ENCODE measurements at places on chromosomes 1 and 21.

DNA sequence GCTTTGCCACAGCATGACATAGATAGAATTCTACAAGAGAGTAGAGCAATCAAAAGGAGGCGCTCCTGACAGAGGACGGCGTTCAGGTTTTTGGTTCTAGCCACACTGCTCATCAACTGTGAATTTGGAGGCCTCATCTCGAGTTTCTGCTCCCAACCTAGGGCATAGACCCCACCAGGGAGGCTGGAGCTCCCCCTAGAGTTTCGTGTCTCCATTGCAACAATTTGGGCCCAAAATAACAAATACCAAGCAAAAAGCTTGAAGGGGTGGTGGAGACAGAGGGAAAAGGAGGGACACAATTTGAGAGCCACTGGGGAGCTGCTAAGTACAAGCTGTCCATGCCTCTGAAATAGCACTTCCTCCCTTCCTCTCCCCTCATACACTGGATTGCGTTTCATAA, 297.0 kb downstream of the GPATCH2 start:
- no peak for DNase-seq

- DNase-seq = peak; percentile 89
Observed at GRCh38 chr1:211951856-211952255, 83.5 kb downstream of the INTS7 start.

- DNase-seq = no peak
Observed at GRCh38 chr1:9245661-9246060, 11.1 kb downstream of the H6PD start.

GRCh38 chr1:34655875-34656240, 99.0 kb upstream of the GJB5 start:
- no peak for DNase-seq

DNA sequence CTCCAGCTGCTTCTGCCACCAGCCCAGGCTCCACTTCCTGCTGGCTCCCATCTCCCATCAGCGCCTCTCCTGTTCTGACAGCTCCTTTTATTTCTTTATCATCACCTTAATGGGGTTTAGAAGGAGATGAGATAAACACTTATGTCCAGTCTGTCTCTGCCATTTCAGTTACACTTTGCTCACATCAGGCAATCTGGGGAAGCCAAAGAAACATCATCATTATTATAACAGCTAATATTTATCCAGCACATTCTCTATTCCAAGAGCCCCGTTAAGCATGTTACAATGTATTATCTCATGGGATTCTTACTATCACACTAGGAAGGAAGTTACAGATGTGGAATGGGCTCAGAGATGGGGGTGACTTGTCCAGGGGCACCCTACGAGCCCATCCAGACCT, 31.2 kb downstream of the DMRTB1 start:
- no peak for DNase-seq

- DNase-seq = no peak
Observed at GRCh38 chr1:210293171-210293607, 35.5 kb upstream of the HHAT start.

DNA sequence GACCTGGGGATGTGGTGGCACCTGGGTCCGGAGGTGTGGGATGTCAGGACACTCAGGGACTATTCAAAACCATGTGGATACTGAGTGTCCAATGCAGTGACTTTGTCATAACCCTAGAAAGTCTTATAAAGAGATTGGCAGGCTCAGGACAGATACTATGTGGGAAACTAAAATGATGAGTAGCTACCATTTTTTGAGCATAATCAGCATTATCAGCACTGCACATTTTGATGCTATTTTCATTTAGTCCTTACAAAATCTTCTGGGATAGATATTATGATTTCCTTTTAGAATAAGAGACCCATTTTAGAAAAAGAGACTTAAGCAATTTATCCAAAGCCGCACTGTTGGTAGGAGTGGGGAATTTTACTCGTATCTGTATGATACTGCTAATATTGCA, 93.4 kb downstream of the DNM3 start:
- DNase-seq = no peak

- DNase-seq = no peak
Observed at GRCh38 chr1:65068202-65069010, 79.6 kb upstream of the AK4 start.

DNA sequence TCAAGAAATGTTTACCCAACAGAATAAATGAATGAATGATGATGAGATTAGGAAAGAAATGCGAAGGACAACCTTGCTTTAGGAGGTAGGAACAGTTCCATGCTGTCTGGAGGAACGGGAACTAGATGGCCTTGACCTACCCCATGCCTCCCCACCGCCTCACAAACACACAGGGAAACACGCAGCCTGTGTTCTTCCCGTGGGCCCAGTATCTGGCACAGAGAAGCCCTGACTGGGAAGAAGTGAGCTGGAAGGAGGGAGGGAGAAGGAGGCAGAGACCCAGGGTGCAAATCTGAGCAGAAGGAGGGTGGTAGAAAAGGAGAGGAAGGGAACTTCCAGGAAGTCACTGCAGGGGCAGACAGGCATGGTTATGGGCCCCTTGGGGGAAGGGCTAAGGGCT, 3.5 kb upstream of the ADORA1 start:
- no peak for DNase-seq

GRCh38 chr1:40413527-40414252, 36.6 kb upstream of the ZFP69B start:
- no peak for DNase-seq

GRCh38 chr1:115062542-115063004, 26.7 kb downstream of the TSPAN2 start:
- no peak for DNase-seq

DNA sequence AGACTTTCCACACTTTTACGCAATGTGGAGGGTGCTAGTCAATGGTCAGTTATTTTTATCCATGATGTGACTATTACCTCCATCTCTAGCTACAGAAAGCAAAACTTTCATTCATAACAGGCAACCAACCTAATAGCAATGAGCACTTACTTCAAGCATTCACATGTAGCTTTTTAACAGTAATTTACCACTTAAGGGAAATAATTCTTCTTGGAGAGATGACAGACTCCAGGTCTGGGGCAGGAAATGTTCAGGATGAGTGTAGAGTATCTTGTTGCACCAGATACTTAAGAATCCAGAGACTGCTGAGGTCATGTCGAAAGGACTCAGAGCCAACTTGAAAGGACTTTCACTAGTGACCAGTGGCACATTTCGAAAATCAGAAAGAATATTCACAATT, 347.6 kb downstream of the CHRM3 start:
- no peak for DNase-seq

DNA sequence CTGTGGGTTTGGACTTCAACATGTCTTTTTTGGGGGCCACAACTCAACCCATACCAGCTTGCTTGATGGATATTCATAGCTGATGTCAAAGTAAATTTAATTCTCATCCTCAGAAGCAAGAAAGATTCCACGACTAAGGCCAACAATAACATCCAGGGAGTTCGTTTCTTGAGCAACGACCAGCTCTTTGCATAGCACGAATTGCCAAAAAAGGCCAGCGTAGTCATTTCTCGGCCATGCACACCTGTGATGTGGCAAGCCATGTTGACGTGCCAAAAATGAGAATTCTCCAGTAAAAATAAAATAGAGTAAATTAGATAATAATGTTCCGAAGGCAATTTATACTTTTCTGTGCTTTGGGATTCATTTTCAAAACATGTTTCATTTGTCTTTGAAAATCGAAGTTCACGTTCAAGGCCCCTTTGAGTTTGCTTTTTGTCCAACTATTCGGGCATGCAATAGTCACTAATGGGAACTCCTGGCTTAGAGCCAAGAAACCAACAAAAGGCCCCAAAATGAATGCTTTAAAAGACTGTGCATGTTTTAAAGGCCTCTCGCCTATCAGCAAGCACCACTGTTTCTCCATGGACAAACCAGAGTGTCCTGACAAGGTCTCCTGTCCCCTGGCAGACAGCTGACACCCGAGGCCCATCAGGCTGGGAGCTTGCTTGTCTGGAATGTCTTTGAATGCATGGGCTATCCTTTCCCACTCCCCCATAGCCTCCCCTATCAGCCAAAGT, 14.4 kb upstream of the IGSF5 start:
- no peak for DNase-seq

GRCh38 chr1:161840363-161840762, 74.2 kb downstream of the ATF6 start:
- DNase-seq = no peak
